ENCODE measurements at places on chromosomes 11 and 22.

DNA sequence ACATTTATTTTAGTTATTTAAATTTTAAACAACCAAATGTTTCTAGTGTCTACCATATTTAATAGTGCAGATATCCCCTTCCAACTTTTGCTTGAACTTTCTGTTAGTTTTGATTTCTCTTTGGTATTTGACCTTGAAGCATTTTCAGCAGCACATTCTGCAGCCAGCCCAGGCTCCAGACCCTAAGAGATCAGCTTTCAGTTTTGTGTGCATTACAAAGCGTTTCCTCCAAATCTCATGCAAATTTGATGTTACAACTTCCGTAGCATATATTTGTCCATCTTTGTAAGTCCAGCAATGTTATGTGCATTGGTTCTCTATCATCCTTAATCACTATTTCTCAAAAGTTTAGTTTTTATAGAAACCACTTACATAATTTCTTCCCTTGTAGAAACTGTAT lies 14.6 kb upstream of the SERGEF start:
- no peak for DNase-seq

DNA sequence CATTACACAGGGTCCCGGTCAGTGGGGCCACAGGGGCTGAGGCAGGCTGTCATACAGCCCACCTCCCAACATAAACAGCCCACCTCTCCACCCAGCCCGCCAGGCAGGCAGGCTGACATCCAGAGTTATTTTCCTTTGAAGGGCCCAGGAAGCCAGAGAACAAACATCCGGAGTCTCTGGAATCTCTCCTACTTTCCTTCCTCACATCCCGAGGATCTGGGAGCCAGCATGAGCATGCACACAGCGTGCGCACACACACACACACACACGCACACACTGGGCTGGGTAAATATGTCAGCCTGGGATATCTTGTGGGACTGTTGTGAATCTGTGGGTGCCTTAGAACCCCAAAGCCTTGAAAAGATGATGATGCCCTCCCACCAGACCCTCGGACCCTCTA lies 55.4 kb downstream of the PDE2A start:
- DNase-seq = no peak

DNA sequence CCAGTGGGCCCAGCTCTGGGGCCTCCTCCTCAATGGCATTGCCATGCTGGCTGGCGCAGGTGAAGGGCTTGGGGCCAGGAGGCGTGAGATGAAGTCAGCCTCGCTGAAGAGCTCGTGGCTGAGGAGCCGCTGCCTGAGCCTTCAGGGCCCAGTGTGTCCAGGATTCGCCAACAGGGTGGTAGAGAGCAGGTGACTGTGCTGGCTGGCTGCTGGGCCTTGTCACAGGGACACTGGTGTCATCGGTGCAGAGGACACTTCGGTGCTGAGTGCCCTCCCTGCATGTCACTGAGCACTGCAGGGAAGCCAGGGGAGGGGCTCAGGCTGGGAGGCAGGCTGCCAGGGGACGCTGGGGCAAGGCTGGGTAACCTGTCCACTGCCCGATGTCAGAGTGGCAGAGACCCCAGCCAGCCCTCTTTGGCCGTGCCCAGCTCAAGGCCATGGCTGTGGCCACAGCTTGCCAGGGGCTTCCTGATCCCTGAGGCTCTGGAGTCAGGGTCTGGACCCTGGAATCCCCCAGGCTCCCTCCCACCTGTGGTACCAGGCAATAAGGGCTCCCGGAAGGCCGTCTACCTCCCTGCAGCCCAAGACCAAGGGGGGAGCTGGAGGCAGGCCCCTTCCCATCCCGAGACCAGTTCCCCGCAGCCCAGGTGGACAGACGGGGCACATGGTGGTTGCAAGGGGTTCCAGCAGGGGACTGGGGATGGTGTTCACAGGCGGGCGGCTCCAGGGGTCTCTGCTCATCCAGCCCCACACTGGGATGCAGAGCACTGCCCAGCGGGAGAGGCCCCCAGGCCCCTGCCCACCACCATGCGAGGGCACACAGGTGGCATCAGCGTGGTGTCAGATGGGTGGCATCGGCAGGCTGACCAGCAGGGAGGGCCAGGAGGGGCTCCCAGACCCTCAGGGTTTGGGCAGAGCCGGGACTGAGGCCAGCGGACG lies 63.9 kb downstream of the ARFGAP3 start:
- DNase-seq = no peak

GRCh38 chr11:34284811-34285481 lies 72.9 kb downstream of the ABTB2 start:
- no peak for DNase-seq

Data from effector memory CD8-positive, alpha-beta T cell (primary cell).